ENCODE measurements at places on chromosomes 12 and 14.

DNA sequence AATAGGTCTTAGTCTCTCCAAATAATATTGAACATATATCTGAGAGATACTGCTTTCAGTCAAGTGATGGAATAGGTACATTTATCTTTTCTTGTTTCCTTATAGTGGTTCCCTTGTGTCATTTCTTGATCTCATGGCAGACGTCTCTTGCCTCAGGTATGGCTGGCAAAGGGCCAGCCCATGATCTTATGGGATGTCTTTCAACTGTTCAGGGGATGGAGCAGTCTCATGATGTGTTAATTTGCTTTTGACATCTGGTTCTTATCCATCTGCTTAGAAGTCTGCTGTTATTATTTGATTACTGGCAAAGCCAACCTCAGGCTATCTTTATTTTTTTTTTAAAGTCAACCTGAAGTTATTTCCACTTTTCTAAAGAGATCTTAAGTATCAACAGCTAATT is 262.9 kb downstream of the TMEM117 start:
- ATAC-seq: no peak

- ATAC-seq: peak; percentile 56
Observed at GRCh38 chr12:57632073-57632957, 686 bp downstream of the B4GALNT1 start.

DNA sequence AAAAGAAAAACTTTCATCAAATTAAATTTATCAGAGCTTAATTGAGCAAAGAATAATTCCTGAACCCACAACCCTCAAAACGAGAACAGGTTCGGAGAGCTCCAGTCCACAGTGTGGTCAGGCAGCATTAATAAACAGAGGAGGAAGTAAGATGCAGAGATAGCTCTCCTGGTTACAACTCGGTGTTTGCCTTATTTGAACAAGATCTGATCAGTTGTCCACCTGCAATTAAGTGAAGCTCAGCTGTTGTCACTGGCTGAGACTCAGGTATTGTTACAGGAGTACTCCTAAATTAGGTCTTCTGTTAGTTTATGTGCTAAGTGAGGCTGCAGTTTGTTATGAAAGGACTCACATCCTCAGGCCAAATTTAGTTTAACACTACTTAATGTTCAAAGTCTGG is 451.4 kb upstream of the PDE3A start:
- ATAC-seq: no peak

DNA sequence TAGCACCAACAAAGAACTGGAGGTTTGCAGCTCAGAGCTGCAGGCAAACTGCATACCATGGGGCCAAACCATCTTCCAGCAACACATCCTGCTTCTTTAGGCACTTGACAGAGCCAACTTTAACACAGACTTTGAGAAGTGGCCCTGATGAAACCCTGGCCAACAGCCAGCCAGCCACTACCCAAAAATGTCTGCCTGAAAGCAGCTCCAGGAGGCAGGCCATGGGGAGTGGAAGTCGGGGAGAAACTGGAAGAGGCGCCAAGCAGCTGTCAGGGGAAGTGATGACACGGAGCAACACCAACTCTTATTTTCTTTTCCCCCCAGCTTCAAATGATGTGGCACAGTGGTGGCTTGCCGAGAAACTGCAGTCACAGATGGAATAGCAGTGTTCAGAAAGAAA is 110.9 kb upstream of the PLXNC1 start:
- no peak for ATAC-seq

GRCh38 chr14:102798926-102799325 is 21.7 kb downstream of the TRAF3 start:
- no peak for ATAC-seq

GRCh38 chr12:98022961-98023360 is 492.4 kb upstream of the TMPO start:
- no peak for ATAC-seq

GRCh38 chr12:127401536-127401935 is 865.4 kb upstream of the TMEM132C start:
- no peak for ATAC-seq

DNA sequence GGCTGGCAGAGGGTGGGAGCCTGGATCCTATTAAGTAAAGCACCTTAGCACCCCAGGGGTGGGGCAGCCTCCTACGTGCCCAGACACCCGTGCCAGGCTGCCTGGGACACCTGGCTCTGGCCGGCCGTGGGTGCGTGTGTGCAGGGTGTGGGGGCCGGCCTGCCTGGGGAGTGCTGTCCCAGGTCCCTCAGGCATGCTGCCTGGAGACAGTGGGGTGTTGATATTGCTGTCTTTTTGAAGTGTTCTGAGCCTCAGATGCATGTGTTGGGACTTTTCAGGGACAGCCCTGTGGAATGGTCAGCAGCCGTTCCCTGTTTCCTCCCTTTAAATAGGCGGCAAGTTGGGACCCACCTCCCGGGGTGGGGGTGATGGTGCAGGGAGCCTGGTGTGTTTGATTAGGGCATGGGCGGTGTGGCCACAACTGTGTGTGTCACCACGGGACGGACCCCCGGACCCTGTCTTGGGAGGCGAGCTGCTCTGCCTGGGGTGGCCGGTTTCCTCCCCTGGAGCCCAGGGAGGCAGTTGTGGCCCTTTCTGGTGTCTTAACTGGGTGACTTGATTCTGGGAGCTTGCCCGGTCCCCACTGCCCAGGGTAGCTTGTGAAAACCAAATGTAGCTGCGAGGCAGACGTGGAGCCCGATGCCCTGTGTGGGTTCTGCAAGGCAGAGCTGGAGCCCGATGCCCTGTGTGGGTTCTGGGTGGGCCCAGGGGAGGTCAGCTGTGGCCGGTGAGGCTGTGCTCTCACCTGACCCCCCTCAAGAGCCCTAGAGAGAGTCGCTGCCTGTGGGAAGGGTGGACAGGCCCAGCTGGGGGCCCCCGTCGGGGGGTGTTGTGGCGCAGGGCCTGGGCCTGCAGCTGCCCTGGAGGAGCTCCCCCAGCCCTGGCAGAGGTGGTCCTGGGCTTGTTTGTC is 8.2 kb downstream of the ULK1 start:
- ATAC-seq: no peak

DNA sequence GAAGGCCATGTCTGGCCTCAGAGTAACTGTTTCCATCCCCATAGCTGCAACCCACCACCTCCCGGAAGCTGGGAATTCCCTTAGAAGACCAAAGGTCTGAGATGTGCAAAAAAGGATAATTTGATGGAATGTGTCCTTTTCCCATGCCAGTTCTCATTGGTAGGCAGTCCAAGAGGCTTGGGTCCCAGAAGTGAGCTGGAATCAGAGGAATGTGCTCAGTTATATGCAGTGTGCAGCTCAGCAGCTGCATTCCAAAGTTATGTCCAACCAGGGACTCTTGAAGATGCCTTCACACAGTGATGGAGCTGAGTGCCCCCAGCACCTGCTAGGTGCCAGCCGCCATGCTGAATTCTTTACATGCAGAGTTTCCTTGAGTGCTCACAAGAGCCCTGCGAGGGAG is 583.9 kb upstream of the TBX3 start:
- no peak for ATAC-seq

GRCh38 chr14:36215217-36215598 is 38.7 kb upstream of the PTCSC3 start:
- ATAC-seq: no peak

DNA sequence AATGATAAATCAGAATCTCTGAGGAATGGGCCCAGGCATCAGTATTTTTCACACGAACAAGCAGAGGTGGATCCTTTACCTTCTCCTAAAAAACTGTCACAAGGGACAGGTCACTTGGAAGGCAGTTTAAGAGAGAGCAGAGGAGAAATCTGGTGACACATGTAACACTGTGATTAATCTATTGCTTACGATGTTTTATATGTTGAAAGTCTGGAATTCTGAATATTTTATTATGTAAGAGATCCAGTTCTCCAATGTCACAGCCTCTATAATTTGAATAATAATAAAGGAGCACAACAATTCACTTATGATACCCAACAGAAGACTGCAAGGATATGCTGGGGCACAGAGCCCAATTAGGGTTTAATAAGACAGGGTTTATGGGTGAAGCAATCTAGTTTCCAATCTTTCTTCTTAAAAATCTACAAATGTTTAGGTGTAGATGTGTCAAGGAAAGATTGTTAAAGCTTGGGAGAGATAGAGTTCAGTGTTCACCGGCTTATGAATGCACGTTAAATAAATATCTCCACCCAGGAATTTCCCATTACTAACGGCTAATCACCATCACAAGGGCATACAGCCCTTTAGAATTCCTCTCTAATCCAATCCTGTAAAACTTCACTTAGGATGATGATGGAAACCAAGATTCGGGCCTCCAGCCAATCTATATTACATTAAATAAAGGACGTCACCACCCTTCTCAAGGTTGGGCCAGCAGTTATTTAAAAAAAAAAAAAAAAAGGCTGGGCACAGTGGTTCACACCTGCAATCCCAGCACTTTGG is 23.4 kb downstream of the DUSP16 start:
- ATAC-seq: peak; percentile 18

GRCh38 chr14:99752486-99753121 is 40.6 kb upstream of the EML1 start:
- peak; percentile 46 for ATAC-seq

DNA sequence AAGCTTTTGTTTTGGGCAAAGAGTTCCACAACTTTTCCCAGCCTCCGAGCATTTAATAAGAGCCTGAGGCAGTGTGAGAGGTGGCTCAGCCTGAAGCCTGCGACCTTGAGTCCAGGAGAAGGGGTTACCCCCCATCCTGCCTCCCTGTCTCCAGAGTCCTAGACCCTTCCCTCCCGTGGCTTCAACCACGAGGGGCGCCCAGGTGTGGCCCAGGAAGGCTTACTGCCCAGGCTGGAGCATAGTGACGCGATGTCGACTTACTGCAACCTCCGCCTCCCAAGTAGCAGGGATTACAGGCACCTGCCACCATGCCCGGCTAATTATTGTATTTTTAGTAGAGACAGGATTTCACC is 641 bp downstream of the LRRC43 start:
- ATAC-seq: no peak

DNA sequence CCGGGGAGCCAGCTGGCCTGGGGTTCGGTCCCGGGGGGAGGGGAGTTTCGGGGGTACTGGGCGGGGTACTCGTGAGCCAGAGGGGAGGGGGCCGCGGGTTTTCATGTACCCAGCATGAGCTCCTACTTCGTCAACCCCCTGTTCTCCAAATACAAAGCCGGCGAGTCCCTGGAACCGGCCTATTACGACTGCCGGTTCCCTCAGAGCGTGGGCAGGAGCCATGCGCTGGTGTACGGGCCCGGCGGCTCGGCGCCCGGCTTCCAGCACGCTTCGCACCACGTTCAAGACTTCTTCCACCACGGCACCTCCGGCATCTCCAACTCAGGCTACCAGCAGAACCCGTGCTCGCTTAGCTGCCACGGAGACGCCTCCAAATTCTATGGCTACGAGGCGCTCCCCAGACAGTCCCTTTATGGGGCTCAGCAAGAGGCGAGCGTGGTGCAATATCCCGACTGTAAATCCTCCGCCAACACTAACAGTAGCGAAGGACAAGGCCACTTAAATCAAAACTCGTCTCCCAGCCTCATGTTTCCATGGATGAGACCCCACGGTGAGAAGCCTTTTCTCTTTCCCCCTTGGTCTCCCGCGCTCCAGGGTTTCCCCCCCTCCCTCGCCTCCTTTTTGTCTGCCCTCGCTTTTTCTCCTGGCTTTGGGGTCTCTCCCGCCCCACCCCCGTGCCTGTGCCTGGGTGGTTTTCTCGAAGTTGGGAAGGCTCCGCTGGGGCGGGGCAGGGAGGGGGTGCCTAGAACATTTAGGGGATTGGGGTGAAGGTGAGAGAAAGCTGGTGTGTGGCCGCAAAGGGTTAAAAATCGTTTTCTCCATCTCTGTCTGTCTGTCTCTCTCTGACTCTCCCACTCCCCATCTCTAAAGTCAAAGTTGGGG is 627 bp downstream of the HOXC8 start:
- ATAC-seq: peak; percentile 47
